ENCODE measurements at places on chromosomes 1 and 21. TPM values are rescaled to one million over a fixed set of nuclear protein-coding genes. Genes with fewer than 3 reads are reported as not detected.

The ITLN2 gene
- not detected for polyA plus RNA-seq

The ACOT11 gene
- 9.1 TPM for polyA plus RNA-seq

The FCRL6 gene
- 0.37 TPM for polyA plus RNA-seq

The AKR7A3 gene
- polyA plus RNA-seq: 3.3 TPM

The OR2T35 gene
- polyA plus RNA-seq: not detected

The CDC20 gene
- polyA plus RNA-seq: 0.88 TPM

Data from adrenal gland (tissue), 19 donors.